ENCODE measurements at places on chromosomes 11 and 22. TPM values are rescaled to one million over a fixed set of nuclear protein-coding genes. Genes with fewer than 3 reads are reported as not detected.

DNA sequence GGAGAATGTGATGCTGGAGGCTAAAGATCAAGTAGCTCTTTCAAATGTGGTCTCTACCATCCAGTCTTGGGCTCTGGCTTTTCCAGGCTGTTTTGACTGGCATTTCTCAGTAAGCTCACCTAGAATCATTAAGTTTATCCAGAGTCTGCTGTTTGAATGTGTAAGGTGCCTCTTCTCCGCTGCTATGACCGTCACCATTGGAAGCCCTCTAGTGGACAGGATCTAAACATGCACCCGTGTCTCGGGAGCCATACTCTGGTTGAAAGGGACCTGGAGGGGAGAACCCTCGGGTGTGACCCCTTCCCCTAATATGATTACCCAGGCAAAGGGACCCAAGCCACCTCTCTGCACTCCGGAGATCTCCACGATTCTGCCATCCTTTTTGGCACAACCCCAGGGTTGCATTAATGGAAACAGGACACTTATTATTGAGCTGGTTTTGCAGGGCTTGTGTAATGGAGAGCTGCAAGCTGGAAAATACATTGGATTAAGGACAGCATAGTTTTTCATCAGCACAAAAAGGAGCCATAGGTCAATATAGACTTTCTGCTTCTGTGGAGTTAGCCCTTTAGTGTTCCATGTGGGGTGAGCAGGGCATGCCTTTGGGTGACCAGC lies 191.0 kb upstream of the LARGE1 start:
- peak; percentile 6 for DNase-seq

DNA sequence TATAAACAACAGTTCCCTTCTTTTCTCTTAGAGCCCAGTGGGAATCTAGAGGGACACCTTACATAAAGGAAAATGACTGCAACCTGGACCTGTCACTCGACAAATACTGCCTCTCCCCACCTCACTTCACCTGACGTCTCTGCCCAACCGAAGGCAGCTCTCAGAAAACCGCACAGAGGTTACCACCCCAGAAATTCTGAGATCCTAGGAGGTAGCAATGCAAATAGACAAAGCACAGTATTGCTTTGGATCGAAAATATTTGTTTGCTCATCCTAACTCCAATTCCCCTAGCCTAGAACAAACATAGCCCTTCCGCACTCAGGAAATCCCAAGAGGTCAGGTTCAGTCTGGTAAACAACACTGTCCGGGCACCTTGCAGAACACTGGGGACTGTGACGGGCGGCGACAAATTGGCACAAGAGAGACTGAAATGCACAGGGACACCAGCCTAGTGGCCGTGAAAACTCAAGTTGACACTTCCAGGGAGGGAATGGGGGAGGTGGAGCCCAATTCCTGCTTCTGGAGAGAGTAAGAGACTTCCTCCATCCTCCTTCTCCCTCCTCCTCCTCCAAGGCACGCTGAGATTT lies 420 bp upstream of the TRIM44 start:
- no peak for DNase-seq

GRCh38 chr11:127925475-127925874 lies 661.9 kb downstream of the ETS1 start:
- DNase-seq, result no peak

DNA sequence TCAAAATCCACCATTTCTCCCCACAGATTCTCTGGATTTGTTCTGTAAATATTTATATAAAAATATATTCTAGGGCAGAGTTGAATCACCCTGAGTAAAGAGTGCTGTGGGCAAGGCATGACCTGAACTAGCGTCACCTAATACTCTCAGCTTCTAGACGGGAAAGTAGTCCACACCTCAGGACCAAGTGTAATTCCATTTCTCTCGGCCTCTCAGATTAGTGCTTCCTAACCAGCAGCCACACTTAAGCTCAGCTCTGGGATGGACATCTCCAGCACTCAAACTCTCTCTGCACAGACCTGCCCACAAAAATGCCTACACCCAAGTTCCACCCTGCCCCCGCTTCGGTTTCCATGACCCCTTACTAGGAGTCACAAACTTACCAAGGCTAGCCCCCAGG lies 5.3 kb downstream of the SPTBN2 start:
- no peak for DNase-seq

GRCh38 chr11:25776238-25776637 lies 555.7 kb upstream of the ANO3 start:
- DNase-seq, result no peak

DNA sequence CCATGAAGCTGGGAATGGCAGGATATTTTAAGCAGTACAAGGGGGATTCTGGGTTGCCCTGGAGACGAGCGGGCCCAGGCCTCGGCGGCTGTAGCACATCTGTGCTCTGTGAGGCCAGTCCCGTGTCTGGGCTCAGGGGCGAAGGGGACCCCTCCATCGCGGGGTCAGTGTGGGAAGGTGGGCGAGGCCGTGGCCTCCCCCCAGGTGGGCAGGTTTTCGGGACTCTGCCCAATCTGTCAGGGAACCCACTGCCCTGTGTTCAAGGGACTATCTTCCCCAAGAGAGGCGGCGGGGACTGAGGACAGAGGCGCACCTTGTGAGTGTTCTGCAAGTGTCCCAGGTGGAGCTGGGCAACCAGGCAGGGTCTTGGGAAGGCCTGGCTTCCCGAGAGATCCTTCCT lies 336.6 kb downstream of the CTTN start:
- DNase-seq, result no peak

DNA sequence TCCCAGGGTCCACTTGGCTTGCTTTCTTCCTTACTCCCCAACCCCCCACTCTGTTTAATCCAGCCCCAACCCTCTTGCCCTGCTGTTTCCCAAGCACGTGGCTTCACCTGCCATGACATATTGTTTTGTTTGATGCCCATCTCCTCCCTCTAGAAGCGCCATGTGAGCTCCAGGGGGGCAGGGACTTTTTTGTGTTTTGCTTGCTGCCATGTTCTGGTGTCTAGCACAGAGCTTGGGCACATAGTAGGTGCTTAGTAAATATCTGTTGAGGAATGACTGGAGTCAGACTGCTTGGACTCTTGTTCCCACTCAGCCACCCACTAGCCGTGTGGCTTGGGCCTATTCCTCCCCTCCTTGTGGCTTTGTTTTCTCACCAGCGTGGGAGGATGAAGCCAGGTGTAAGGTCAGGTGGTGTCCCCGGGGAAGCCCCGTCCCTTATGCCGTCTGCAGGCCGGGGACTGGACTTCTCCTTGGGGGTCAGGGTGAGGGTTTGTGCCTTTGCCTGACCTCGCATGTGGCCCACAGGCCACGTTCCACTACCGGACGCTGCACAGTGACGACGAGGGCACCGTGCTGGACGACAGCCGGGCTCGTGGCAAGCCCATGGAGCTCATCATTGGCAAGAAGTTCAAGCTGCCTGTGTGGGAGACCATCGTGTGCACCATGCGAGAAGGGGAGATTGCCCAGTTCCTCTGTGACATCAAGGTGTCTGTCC lies 3.8 kb downstream of the AIP start:
- no peak for DNase-seq

DNA sequence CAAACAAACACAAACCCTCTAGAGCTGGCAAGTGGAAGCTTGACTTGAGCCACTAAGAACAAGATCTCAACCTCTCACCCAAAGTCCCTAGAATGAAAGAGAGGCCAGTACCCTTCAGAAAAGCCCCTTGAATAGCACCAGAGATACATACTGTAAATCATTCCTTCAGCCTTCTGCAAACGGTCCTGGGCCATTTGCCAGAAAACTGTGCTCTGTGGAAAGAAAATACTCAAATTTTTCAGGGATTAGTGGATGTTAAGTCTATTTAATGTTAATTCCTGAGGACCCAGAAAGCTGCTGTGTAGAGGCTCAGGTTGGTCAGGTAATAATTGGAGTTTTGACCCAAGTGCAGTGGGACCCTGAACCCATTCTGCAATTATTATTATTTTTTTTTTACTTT lies 16.9 kb downstream of the SERPINH1 start:
- DNase-seq, result no peak

GRCh38 chr11:114501901-114502300 lies 57.8 kb downstream of the NXPE1 start:
- DNase-seq, result no peak

DNA sequence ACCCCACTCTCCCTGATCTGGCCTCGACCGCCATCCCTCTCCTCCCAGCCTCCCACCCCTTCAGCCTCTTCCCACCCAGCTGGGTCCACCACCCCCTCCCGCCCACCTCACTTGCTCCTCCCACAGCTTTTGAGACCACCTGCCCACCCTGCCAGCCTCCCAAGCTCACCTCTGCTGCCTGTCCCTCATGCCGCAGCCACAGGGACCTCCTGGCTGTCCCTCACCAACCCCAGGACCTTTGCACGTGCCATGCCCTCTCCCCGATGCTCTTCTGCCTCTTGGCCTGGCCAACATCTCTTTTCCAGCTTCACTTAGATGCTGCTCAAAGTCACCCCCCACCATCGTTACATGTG lies 6.5 kb downstream of the PNPLA5 start:
- DNase-seq, result no peak

DNA sequence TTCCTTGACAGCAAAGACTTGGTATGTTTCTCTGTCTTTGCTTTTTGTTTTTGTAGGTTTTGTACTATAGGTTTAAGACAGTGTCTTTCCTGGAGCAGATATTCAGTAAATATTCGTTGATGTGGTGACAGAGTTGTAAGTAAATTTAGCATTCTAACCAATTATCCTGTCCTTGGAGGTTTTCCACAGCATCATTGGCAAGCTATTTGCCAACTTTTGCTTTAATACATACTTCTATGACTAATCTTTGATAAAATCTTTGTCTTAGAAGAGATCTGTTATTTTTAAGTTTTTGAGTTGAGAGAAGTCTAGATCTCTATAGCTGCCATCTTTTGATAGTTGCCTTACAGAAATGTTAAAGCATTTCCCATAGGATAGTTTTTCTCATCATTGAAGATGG lies 3.8 kb downstream of the USP47 start:
- no peak for DNase-seq

DNA sequence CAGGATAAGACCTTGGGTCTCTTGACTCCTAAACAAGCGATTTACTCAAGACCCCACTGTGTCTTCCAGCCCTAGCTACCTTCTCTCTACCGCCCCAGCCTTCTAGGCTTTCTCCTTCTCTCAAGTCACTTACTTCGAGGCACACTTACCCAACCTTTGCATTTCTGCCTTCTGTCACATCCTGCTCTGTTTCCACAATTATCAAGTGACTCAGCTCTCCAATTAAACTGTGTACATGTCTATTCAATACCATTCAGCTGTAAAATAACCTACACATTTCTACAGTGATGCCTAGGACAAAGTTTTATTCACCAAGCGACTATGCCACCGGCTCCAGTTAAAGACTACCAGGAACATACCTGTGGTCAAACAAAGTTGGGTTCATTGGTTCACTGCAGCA lies 69.0 kb downstream of the LARGE1 start:
- DNase-seq, result no peak

GRCh38 chr22:46447906-46448305 lies 89.5 kb downstream of the CELSR1 start:
- DNase-seq, result no peak

GRCh38 chr11:130894322-130895025 lies 21.8 kb downstream of the SNX19 start:
- peak; percentile 60 for DNase-seq

GRCh38 chr22:44596396-44597125 lies 98.5 kb upstream of the RTL6 start:
- DNase-seq, result no peak

DNA sequence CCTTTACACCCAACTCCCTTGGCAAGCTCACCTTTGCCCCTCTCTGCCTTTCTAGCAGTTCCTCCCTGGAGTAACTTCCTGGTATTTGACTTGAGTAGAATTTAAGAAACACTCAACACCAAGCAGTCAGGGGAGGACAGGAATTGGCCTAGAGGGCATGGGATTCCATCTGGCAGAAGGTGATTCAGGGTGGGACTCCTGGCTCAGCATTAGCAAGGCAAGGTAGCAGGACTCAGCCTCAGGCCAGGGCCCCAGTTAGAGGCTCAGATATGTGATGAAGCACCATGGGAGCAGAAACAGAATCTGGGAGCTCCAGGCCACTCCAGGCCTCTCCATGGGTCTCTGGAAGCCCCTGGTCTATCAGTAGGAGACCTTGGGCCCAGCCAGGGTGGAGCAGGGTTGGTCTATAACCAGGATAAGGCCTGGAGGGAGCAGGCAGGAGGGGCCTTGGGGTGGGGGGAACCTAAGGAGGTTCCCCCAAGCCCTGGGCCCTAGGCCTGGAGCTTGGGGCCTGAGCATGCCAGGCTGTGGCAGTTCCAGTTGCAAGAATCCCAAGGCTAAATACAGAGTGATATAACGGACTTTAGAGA lies 148.2 kb downstream of the PARVA start:
- DNase-seq, result no peak

DNA sequence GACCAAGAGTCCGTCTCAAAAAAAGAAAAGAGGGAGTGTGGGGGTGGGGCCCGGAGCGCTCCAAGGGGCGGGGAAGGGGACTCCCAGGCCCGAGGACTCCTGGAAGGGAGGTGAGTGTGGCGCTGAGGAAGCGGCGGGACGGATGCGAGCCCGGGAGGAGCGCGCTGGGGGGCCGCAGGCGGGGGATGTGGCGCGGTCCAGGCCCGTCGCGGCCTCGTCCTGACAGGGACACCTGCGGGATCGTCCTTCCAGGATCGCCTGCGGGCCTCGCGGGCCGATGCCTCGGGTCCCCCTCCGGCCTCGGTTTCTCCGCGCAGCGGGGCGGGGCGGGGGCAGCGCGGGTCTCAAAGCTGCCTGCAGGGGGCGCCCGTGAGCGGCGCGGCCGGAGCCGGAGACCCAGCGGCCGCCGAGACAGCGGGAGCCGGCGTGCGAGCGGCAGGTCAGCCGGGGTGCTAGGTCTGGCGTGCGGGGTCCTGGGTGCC lies 3.8 kb upstream of the ADORA2A start:
- DNase-seq, result peak; percentile 78

DNA sequence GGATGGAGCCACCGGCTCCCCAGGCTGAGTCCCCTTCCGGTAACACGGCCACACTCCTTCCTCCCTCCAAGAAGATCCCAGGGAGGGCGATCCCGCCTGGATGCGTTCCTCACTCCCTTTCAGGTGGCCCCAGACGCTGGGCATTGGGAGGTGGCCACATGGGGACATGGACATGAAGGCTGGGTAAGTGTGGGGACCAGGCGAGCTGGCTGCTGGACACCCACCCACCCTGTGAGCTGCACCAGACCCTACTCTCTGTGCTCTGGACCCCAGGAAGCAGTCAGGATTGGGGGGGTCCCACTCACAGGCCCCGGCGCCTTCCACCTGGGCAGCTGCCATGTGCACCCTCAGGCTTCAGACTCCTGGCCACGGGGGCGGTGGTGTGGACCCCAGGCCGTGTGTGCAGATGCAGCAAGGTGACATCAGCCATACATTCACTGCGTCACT lies 932.8 kb downstream of the BRD1 start:
- DNase-seq, result no peak

GRCh38 chr22:49668402-49668801 lies 159.3 kb downstream of the BRD1 start:
- no peak for DNase-seq

GRCh38 chr11:112805658-112806057 lies 155.6 kb upstream of the NCAM1 start:
- no peak for DNase-seq

The RBFOX2 gene
- total RNA-seq, result 63.1 TPM

The MYBPC3 gene
- not detected for total RNA-seq

The CCDC34 gene
- 17.6 TPM for total RNA-seq

The RGL4 gene
- not detected for total RNA-seq

The ANO1 gene
- total RNA-seq, result 17.8 TPM

The GVQW3 gene
- 6.7 TPM for total RNA-seq

The GSTT2 gene
- 0.85 TPM for total RNA-seq

All from Calu3 (cell line).